ENCODE measurements at places on chromosomes 12 and 14. TPM values are rescaled to one million over a fixed set of nuclear protein-coding genes. Genes with fewer than 3 reads are reported as not detected.

- DNase-seq, result no peak
These were observed 27.1 kb downstream of the LTBP2 start for GRCh38 chr14:74584951-74585350.

DNA sequence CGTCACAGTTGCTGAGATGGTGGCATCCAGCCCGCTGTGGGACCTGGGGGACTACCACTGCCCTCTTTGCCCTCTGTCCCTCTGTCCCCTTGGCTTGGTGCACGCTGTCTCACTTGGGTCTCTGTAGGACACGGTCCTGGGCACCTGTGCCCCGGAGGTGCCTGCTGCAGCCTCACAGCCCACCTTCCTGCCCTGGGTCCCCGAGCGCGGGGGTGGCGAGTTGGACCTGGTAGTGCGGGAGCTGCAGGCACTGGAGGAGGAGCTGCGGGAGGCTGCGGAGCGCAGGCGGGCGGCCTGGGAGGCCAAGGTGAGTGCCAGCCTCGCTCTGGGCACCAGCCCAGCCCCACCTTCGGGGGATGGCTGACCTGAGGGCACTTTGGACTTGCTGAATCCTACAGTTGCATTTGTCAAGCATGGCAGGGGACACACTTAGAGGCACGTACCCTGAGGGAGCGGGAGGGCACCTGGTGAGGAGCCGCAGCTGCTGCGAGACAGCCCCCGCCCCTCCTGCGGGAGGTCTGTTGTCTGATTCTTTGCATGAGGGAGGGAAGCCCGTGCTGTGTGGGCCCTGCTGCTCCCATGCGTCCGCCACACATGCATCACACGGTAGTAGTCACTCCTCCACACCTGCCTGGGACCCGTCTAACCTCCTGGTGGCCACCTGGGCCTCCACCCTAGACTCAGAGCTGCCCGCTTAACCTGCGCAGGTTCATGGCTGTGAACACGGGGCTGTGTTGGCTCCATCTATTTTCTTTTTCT is 6.8 kb downstream of the TEDC1 start:
- no peak for DNase-seq

GRCh38 chr14:63855281-63855680 is 2.5 kb downstream of the SYNE2 start:
- no peak for DNase-seq

- peak; percentile 60 for DNase-seq
These were observed 38.9 kb downstream of the PPP1R13B start for GRCh38 chr14:103808403-103809001.

GRCh38 chr12:83676781-83677295 is 990.1 kb downstream of the TMTC2 start:
- no peak for DNase-seq

GRCh38 chr14:103220982-103221641 is 97.9 kb downstream of the TNFAIP2 start:
- no peak for DNase-seq

GRCh38 chr12:63944586-63945228 is 100.2 kb downstream of the SRGAP1 start:
- DNase-seq, result no peak

The ETFBKMT gene
- 3.0 TPM for total RNA-seq

- no peak for DNase-seq
These were observed 185.1 kb downstream of the ADGRD1 start for GRCh38 chr12:131138638-131139362.

GRCh38 chr12:10042167-10042566 is 11.7 kb downstream of the CLEC9A start:
- no peak for DNase-seq

- DNase-seq, result no peak
These were observed 224.1 kb downstream of the ASCL1 start for GRCh38 chr12:103181366-103182152.

The SLC38A4 gene
- 0.33 TPM for total RNA-seq

DNA sequence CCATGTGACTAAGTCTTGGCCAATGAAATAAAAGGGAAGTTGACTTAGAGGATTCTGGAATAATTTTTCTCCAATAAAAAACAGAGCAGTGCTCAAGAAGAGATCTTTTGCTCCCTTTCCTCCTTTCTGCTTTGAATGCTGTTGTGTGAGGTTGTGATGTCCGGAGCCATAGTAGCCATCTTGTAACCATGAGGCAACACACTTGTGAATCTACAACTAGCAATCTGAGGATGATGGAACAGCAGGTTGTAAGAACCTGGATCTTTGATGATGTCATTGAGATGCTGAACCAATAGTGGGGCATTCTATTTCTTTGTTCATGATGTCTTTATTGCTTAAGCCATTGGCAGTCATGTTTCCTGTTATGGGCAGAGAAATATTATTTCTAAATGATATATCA is 230.0 kb upstream of the SRRM4 start:
- DNase-seq, result no peak

Measured in breast epithelium (tissue), 4 donors.